ENCODE measurements at places on chromosomes 13 and 19. TPM values are rescaled to one million over a fixed set of nuclear protein-coding genes. Genes with fewer than 3 reads are reported as not detected.

GRCh38 chr19:31601855-31602254 lies 252.6 kb upstream of the TSHZ3 start:
- DNase-seq = no peak

DNA sequence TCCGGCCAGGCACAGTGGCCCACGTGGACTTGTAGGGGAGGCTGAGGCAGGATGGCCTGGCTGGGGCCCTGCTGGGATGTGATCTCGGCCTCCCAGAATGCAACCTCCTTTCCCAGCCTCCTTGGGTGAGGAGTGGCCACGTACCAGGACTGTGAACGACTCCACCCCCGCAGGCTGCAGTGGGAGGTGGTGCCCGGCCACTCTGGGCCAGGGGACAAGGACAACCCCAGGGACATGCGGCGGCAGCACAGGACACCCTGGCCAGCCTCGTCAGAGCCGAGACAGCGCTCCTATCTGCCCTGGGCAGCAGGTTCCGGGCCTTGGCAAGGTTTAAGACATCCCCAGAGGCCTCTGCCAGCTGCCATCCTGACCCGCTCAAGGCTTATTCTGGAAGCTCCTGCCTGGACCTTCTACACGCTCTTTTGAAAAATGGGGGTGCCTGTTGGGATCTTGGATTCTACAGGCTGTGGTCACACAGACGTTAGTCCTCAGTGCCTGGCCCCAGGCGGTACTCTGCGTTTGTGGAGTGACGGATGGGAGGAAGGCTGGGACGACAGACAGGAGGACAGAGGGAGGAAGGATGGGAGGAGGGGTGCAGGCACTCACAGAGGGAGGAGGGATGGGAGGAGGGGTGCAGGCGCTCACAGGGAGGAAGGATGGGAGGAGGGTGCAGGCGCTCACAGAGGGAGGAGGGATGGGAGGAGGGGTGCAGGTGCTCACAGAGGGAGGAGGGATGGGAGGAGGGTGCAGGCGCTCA lies 19.9 kb upstream of the CACTIN start:
- no peak for DNase-seq

DNA sequence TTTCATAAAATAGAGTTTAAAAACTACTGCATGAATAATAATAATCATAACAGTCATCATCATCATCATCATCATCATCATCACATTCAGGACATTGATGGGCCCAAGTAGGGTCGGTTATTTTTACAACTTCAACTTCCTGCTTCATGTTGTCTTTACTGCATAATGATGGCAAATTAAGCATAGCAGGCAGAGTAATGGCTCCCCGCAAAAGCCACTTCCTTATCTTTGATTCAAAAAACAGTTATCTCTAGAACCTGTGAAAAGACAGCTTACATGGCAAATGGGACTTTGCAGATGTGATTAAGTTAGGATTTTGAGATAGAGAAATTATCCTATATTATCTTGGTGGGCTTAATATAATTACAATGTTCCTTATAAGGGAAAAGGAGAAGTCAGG lies 792.9 kb downstream of the LIG4 start:
- no peak for DNase-seq

- no peak for DNase-seq
Measured at GRCh38 chr19:3375221-3376090, 9.1 kb downstream of the NFIC start.

- no peak for DNase-seq
Measured at GRCh38 chr19:368630-369024, 24.0 kb upstream of the MIER2 start.

- no peak for DNase-seq
Measured at GRCh38 chr13:44305917-44306370, 67.7 kb upstream of the SERP2 start.

DNA sequence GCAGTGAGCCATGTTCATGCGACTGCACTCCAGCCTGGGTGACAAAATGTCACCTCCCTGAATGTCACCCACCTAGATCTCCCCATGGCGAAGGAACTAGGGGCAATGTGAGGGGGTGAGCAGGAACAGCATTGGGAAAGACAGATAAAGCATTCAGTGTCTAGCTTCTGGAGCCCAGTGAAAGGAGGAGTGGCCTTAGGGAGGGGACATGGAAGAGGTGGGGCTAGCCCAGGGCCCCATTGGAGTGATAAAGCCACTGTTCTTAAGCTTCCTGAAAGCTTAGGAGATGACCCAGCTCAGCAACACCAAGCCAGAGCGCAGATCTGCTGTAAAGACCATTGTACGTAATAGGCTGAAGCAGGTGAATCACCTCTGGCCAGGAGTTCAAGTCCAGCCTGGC lies 13.0 kb upstream of the KCNN1 start:
- no peak for DNase-seq

- no peak for DNase-seq
Measured at GRCh38 chr19:39924952-39925351, 9.5 kb downstream of the FCGBP start.

GRCh38 chr13:37448153-37448552 lies 150.4 kb downstream of the POSTN start:
- no peak for DNase-seq

- DNase-seq = no peak
Measured at GRCh38 chr13:49740870-49741269, 49.6 kb upstream of the EBPL start.

TNNI3 gene
- 4.5 TPM for total RNA-seq
